ENCODE measurements at places on chromosomes 7 and 10. TPM values are rescaled to one million over a fixed set of nuclear protein-coding genes. Genes with fewer than 3 reads are reported as not detected.

Gene HTRA1
- total RNA-seq: 124 TPM

Gene TBC1D12
- total RNA-seq: 11.2 TPM

DNA sequence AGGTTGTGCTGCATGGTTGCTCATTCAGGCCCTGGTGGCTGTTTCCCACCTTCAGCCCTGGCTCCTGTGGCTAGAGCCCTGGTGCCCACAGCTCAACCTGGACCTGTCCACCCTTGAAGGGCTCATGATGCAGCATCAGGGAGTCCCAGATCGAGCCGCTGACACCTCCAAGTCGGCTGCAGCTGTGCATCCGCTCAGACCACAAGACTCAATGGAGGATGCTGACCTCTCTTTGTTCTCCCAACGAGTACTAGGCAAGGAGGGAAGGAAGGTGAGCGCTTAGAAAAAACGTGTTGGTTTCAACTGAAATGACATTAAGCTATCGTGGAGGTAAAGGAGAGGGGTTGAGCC, 9.5 kb upstream of the C10orf95 start:
- no peak for DNase-seq

DNA sequence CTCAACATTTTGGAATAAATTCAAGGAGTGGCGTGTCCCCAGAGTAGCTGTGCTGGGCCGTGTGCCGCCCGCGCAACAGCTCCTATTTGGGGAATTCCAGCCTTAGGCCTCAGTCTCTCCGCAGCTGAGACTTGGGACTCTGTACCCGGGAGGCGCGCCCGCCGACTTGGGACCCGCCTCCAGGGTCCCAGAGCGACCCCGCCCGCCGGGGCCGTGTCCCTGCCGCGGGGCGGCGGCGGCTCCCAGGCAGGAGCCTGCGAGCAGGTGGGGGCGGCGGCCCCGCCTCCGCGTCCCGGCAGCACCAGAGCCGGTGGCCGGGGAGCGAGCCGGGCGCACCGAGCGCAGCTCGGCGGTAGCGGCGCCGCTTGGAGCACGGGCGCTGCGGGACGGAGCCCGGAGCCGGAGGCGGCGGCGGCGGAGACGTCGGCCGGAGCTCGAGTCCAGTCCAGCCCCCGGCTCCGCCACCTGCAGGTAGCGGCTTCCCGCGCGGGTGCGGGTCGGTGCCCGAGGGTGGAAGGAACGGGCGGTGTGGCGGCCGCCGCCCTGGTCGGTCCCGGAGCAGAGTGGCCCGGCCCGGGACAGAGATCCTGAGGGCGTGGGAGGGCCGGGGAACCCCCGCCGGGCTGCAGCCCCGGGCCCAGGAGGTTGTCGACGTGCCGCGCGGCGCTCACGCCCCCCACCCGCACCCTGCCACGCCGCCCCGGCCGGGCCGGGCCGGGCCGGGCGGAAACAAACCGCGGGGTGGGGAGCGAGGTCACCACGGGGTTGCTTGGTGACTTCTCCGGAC, at the start of gene WIPF3:
TSS of gene WIPF3 (plus strand) at position 301 of the 787 bp plus-strand sequence. CDS start 28,217 bp downstream, outside the sequence.
- DNase-seq: no peak

Measured in left lung (tissue), 14 donors.